ENCODE measurements at places on chromosomes 6 and 20. TPM values are rescaled to one million over a fixed set of nuclear protein-coding genes. Genes with fewer than 3 reads are reported as not detected.

The CFAP206 gene
- total RNA-seq = 0.11 TPM

The SLPI gene
- 1.8 TPM for total RNA-seq

The CLPSL2 gene
- total RNA-seq = not detected

The CSNK2A1 gene
- total RNA-seq = 122 TPM

The DUSP15 gene
- 5.1 TPM for total RNA-seq

DNA sequence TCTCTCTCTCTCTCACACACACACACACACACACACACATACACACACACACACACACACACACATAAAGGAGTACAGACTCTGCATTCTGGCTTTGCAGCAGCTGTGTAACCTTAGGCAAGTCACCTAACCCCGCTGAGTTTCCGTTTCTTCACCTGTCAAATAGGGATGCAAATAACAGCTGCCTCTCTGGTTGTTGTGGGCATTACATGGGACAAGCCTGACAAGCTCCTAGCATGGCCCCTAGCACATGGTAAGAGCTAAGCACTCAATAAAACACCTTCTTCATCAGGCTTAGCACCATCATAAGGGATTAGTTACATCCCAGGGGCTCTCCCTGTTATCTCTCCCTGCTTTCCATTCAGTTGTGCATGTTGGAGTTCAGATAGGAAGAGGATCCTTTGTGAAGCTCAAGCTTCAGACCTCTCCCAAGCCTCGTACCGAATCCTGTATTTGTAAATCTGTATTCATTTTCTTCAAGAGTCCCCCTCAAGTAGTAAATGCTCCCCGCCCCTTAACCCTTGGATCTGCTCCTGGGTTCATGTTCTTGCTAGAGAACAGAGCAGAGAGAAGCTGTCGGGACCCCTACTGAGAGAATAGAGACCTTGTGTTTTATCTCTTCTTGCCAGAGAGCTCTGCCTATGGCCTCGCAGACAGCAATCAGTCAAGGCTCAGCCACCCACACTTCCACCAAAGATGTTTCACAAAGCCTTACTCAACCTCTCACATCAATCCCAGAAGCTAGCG, 2.2 kb downstream of the SLC13A3 start:
- peaks cover 9% of the 10 kb centered on the region for H3K4me1 ChIP-seq
- H3K27me3 ChIP-seq = peaks cover 46% of the 10 kb centered on the region

DNA sequence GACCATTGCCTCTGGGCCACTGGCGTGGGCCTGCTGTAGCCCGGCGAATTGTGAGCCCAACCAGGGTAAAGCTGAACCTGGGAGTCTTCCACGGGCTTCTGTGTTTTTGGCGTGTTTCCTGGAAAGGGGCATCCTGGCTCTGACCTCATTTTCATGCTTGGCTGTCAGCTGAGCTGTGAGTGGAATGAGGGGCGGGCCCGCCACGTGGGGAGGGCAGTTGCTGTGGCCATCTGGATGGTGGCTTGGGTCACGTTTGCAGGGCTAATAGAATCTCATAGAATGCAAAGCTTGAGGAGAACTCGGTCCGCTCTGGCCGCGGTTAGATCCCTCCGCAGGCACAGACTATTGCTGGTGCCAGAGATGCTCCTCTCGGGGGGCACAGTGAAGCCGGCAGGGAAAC, 263.0 kb downstream of the SMOC2 start:
- no peaks in the 10 kb centered on the region for H3K36me3 ChIP-seq
- H3K4me3 ChIP-seq = no peak overlapping the region
- H3K4me1 ChIP-seq = peaks cover 13% of the 10 kb centered on the region
- H3K27me3 ChIP-seq = peaks cover 19% of the 10 kb centered on the region
- no peak overlapping the region for H3K27ac ChIP-seq
- DNase-seq = no peak

DNA sequence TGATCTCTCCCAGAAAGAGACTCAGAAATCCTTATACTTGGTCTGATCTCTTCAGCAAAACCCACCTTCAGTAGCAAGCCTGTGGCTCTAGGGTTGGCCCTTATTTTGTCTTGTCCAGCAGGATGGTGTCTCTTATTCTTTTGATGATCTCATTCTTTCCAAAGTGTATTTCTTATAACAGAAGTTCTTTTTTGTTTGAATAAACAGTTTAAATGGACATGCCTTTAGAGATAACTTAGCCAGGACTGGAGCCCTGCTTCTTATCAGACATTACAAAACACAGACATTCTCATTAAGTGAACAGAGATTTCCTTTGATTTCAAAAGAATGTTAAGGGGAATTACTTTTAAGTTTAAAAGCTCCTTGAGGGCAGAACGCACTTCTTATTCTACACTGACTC, 31.7 kb downstream of the KCNS1 start:
- no peak overlapping the region for H3K4me3 ChIP-seq
- no peaks in the 10 kb centered on the region for H3K4me1 ChIP-seq
- peaks cover 3% of the 10 kb centered on the region for H3K36me3 ChIP-seq
- no peak for DNase-seq
- H3K27ac ChIP-seq = no peak overlapping the region

- no peak overlapping the region for H3K27ac ChIP-seq
- no peaks in the 10 kb centered on the region for H3K27me3 ChIP-seq
- no peaks in the 10 kb centered on the region for H3K4me1 ChIP-seq
- H3K36me3 ChIP-seq = no peaks in the 10 kb centered on the region
- H3K4me3 ChIP-seq = no peak overlapping the region
- DNase-seq = no peak
Observed at GRCh38 chr6:112049026-112049799, 4.7 kb upstream of the CCN6 start.

GRCh38 chr6:11585426-11586016, 48.0 kb downstream of the TMEM170B start:
- no peak overlapping the region for H3K4me3 ChIP-seq
- H3K27ac ChIP-seq = no peak overlapping the region
- H3K4me1 ChIP-seq = no peaks in the 10 kb centered on the region

DNA sequence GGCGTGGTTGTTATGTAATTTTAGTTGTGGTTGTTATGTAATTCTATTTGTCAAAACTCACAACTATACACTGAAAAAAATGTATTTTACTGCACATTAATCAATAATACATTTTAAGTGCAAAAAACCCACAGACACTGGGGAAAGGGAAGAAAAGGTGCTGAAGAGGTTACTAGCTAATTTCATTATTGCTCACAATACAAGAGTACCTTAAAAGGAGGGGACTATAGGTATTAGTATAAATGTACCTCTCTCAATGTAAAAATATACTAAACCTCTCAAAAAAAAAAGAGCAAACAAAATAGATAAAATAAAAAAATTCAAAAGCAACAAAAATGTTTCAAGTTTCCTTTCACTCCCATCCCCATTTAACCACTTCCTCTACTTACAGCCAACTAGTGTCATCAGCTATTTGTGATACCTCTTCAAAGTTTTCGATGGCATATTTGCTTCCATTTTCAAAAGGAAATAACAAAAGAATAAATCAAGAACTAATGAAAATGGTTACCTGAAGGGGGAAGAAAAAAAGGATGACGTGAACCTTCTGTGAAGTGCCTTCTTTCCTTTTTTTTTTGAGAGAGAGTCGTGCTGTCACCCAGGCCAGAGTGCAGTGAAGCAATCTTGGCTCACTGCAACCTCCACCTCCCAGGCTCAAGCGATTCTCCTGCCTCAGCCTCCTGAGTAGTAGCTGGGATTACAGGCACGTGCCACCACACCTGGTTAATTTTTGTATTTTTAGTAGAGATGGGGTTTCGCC, 30.2 kb downstream of the RANBP9 start:
- H3K27ac ChIP-seq = no peak overlapping the region
- no peaks in the 10 kb centered on the region for H3K27me3 ChIP-seq
- peaks cover 43% of the 10 kb centered on the region for H3K4me1 ChIP-seq
- no peaks in the 10 kb centered on the region for H3K36me3 ChIP-seq

- H3K4me3 ChIP-seq = no peak overlapping the region
- H3K27me3 ChIP-seq = no peaks in the 10 kb centered on the region
- peak overlapping the region; percentile 30 for H3K27ac ChIP-seq
- H3K36me3 ChIP-seq = peaks cover 5% of the 10 kb centered on the region
- DNase-seq = no peak
Observed at GRCh38 chr6:125802943-125803377, 12.2 kb downstream of the NCOA7 start.

DNA sequence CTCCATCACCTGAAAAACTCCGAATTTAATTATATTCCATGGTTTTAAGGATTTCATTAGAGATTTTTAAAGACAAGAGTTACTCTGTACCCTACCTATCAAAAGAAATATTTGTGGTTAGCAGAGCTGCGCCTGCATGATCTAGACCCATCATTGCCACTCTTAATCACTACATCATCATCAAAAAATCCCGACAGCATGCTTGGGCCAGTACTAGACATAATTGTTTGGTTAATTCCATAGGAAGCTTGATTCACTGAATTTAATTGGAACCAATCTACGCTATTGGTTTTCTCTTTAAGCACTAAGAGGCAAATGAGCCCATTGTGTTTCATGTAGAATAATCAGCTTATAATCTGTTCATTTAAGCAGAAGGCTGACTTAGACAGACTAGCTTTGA, 33.4 kb upstream of the RNF217 start:
- no peak overlapping the region for H3K27ac ChIP-seq
- H3K4me1 ChIP-seq = no peaks in the 10 kb centered on the region
- no peak for DNase-seq
- H3K36me3 ChIP-seq = no peaks in the 10 kb centered on the region
- H3K27me3 ChIP-seq = no peaks in the 10 kb centered on the region

DNA sequence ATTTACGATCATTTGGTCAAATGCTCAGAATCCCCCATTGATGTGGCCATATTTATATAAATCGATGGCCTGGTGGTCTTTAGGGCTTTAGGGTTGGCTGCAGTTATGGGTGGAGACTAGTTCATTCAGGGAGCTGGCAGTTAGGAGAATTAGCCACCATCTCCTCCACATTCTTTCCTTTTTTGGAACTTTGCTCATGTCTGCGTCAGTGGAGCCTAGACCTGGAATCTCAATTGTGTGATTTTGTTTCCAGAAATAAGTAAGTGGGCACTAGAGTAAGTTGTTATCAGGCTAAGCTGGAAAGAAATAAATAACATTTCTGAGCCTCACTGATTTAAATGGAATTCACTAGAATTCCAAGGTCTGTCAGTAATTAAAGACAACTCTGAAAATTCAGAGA, 29.0 kb upstream of the ELOVL5 start:
- H3K27ac ChIP-seq = peak overlapping the region; percentile 31
- no peaks in the 10 kb centered on the region for H3K36me3 ChIP-seq
- no peak overlapping the region for H3K4me3 ChIP-seq
- H3K27me3 ChIP-seq = no peaks in the 10 kb centered on the region

- no peaks in the 10 kb centered on the region for H3K27me3 ChIP-seq
- H3K4me1 ChIP-seq = peaks cover 8% of the 10 kb centered on the region
- H3K4me3 ChIP-seq = no peak overlapping the region
- no peaks in the 10 kb centered on the region for H3K36me3 ChIP-seq
Observed at GRCh38 chr6:137736048-137736818, 130.8 kb upstream of the TNFAIP3 start.

Data from left ventricle myocardium inferior (tissue), 1 donor.